ENCODE measurements at places on chromosomes 4 and X. TPM values are rescaled to one million over a fixed set of nuclear protein-coding genes. Genes with fewer than 3 reads are reported as not detected.
A peak's percentile ranks its signal among the peaks of the same experiment; 100 is the strongest.

The RAB9A gene
- total RNA-seq, result 40.3 TPM

The FDCSP gene
- total RNA-seq, result not detected

DNA sequence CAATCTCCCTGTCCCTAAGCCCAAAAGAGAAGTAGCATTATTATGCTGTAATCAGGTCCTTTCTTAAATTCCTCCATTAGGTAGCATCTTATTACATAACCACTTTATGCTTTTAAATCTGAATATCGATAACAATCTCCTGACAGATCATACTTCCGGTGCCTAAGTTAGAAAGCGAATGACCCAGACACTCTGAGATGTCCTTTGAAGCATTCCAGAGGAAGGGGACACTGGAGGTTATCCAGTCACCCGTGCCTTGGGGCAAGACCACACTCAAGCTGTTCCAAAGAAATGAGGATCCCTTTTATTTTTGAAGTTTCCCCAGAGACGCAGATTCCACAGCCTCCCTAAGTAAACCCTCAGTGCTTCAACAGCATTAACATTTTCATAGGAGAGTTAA is 125.7 kb downstream of the PALLD start:
- no peak for DNase-seq

- peak; percentile 48 for DNase-seq
Measured at GRCh38 chrX:51614353-51615012, 4.2 kb downstream of the CENPVL3 start.

GRCh38 chr4:186623546-186623945 is 68.2 kb upstream of the MTNR1A start:
- no peak for DNase-seq

Data from fibroblast of lung (primary cell).